ENCODE measurements at places on chromosomes 3 and 15.

DNA sequence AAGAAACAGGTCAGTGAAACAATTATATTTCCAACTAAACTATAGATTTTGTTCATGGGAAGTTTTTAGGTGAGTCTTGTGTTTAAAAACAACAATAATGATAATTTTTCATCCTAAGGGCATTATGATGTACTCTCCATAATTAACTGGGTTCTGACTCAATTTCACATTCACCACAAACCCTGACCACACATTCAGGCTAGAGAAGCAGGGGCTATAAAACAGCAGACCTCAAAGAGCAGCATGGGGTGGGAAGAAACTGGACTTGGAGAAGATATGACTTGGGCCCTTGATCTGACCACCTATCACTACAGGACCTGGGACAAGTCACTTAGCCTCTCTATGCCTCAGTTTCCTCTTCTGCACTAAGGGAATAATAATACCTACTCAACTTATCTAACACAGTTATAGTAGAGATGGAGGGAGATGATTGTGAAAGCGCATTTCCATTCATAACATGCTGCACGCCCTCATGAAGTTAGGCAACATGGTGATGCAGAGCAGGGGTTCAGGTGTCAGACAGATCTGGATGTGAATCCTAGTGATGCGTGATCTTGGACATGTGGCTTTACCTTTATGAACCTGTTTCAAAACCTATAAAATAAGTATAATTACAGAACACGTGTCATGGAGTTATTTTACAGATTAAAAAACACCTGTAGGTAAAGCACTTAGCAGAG lies 63.0 kb upstream of the ACP3 start:
- DNase-seq: no peak

- peak; percentile 97 for DNase-seq
Observed at GRCh38 chr3:132416807-132417694, at the start of gene DNAJC13. DNAJC13 (plus strand) TSS chr3:132417502; CDS start chr3:132434551, 17,049 bp downstream.

GRCh38 chr3:143339451-143339850 lies 219.9 kb downstream of the CHST2 start:
- DNase-seq: no peak

DNA sequence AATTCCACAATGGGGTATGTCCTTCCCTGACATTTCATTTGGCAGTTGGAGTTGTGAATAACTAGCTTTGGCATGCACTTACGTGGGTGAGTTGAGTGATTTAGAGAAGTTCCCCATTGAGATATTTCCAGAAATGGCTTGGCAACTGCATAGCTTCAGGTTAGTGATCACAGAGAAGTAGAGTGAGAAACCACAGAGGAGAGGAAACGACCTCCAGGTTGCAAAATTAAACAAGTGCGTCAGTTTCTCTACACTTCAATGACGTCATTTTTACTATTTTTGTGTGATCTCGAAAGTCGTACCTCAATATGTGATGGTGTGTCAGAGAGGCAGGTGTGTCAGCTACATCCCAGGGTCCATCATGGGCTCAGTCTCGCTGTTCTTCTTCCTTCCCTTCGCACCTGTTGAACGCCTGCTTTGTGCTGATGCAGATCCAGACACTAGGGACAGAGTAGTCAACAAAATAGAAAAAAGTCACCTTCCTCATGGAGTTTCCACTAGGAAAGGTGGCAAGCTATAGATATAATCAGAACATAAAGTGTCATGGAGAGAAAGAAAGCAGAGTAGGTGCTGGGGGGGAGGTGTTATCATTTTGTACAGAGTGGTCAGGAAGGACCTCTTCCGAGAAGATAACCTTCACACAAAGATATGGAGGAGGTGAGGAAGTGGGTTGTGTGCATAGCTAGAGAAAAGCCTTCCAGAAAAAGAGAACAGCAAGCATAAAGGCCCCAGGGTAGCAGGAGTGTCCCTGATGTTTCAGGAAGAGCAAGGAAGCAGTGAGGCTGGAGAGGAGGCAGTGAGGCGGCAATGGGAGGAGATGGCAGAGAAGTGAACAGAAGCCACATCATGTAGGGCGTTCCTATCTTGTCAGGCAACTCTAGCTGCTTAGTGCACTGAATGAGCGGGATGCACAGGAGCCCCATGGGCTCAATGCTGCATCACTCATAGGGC lies 75.6 kb downstream of the MCTP2 start:
- DNase-seq: no peak

- DNase-seq: no peak
Observed at GRCh38 chr15:29046977-29047376, 161.2 kb downstream of the APBA2 start.

DNA sequence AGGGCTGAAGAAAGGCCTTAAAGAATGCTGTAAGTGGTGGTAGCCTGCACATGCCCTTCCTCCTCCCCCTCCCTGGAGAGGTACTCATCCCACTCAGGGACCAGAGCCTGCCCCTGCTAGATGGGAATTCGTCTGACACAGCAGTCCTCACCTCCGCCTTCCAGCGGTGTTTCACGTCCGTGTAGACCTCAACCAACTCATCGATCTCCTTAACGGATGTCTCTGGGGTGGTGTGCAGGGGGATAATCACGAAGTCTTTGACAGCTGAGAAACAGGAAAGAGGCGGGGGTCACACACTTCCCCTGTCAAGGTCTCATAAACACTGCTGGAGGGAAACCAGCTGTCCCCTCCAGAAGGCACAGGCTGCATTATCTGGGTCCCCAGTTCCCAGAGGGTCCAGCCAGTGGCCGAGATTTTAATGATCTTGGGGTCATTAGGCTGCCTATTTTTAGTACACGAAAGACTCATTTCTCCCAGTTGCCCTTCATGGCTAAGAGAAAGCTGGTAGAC lies 9.9 kb downstream of the DNASE1L3 start:
- no peak for DNase-seq

GRCh38 chr3:136836511-136837156 lies 17.7 kb downstream of the SLC35G2 start:
- DNase-seq: no peak

DNA sequence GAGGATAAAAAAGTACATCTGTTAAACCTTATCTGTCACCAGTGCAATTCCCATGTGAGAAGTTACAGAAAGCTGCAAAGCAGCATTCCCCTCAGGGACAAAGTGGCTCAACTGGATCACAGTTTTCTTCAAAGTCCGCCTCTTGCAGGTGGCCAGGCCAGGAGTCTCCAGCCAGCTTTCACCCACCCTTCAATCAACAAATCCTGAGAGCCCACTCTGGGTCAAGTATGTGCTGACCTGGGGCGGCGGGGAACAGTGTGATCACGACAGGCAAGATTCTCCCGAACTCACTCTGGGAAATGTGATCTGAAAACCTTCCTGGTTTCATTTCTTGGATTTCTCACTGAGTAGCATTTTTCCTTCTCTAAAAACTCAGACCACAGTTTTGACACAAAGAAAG lies 39.2 kb downstream of the RFT1 start:
- no peak for DNase-seq

Data from tibial artery (tissue), 4 donors.